Hematopoietic multipotent progenitor cell treated with erythropoietin and hydrocortisone succinate and interleukin-3 and kit ligand, for 8 days (in vitro differentiated cells): ENCODE measurements at places on chromosomes 4 and X.

DNA sequence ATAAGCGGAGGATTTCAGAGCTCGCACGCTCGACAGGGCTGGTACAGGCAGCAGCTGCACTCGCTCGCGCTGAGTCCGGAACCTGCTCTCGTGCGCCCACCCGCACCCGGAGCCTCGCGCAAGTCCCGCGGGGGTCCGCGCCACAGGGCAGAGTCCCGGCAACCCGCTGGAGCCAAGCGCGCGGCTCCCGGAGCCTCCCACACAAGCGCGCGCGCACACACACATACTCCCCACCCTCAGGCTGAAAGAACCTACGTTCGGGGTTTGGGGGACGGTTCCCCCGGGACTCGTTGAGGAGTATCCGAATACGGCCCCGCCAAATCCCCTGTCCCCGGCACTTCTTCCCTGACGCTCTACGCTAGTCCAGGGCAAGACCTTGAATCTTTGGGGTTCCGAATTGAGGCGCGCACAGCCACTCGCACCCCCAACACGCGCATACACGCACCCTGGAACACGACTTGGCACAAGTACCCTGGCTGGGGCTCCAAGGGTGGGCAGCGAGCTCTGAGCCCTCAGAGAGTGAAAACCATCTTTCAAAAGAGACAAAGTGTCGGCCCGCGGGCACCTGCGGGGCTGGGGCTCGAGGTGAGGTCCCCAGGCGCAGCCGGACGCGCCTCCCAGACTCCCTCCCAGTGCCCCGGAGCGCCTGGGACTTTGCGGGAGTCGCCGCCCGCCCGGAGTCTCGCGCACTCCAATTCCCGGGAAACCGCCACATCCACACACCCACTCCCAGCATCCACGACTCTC, 952 bp downstream of the ANOS1 start:
- no peak for DNase-seq

DNA sequence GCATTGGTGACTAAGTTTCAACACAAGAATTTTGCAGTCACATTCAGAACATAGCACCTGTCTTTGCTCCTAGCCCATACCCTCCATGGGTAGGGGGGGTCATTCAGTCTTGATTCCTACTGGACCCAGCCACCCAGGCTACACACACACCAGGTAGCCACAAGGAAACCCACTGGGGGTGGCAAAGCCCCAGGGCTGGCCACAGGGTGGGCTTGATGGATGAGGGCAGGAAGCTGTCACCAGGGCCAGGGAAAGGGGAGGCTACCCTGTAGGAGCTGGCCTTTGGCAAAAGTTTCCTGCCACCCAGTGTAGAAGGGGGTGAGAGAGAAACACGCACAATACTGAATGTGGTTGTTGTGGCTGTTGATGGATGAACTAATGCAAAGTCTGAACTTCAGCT, 74.5 kb upstream of the NKX1-1 start:
- no peak for DNase-seq

DNA sequence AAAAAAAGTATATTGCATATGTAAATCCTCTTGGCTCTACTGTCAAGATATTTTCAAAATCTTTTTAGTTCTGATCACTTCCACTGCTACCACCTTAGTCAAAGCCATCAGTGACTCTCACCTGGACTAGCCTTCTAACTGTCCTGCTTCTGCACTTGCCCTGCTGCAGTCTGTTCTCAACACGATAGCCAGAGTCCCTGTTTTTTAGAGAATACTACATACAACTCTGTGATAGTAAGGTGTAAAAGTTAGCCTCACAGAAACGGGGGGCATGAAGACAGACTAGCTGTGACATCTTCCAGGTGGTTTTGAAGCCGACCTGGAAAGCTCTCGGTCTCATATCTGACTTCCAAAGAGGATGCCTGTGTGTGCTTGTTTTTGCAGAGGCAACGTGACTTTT, 24.7 kb downstream of the EIF2S3 start:
- no peak for DNase-seq

- no peak for DNase-seq
Observed at GRCh38 chrX:151688695-151689094, 6.6 kb upstream of the PRRG3 start.

DNA sequence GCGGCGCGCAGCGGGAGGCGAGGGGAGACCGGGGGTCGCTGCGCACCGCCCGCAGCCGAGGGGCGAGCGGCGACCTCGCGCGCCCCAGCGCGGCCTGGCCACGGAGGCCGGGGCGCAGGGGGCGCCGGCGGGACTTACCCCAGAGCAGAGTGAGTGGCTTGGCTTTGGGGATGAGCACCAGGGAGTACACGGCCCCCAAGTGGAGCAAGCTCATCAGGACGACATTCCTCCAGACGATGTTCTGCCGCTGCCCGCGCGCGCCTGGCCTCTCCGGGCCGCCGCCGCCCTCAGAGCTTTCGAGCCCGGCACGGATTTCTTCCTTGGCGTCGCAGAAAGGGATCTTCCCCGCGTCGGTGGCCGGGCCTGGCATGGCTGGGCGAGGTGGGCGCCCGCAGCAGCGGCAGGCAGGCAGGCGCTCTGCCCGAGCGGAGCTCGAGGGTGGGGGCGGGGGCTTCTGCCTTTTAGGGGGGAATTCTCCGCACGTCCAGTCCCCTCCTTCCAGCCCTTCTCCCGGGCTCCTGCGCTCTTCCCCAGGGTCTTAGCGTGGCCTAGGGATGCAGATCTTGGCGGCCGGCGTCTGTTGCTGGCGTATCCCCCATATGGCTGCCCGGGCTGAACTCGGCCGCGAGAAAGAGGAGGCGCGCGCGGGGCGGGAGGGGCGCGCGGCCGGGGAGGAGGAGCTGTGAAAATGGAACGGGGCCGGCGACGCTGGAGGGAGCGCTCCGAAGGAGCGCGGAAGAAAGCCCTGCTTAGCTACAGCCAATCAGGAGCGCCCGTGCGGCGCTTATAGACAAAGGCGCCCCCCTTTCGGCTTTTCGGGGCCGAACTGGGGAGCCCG, at the start of gene SCD5:
Gene SCD5 (minus strand): TSS at position 629 of the 838 bp plus-strand sequence. CDS start 259 bp downstream, at position 370.
- DNase-seq = peak; percentile 71

DNA sequence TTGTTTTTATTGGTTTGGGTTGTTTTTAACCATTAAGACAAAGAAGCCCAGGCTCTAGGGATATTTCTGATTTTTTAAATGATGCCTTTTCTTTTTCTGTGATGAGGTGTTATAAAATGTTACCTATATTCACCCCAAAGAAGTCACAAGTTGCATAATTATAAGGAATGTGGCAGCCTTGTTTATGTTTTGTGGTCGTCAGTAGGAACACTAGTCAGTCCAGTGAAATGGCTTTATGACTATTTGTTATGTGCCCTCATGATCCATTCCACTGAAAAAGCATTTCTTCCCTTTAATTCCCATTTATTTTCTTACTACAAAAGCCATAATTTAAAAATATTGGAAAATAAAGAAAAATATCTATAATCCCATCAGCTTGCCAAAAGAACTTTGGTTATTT, 34.4 kb downstream of the CC2D2A start:
- no peak for DNase-seq
